ENCODE measurements at places on chromosomes 13 and 19. TPM values are rescaled to one million over a fixed set of nuclear protein-coding genes. Genes with fewer than 3 reads are reported as not detected.

- DNase-seq: no peak
Measured at GRCh38 chr19:43599635-43600295, 3.4 kb downstream of the ZNF576 start.

DNA sequence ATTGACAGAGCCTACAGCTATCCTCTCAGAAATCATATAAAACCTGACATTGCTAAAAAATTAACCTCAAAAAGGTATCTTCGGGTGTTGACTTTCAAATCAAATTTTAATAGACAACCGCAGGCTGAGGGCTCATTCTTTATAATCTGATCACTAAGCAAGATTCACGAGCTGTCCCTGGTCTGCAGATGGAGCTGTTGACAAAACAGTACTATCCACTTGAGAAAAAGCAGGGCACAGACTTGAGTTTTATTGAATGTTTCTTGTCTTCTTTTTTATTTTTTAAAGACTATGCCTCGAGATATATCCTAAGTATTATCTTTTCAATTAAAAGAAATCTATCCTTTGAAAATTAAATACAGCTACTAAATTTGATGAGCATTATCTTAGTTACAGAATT lies 540.5 kb downstream of the PCDH9 start:
- no peak for DNase-seq

DNA sequence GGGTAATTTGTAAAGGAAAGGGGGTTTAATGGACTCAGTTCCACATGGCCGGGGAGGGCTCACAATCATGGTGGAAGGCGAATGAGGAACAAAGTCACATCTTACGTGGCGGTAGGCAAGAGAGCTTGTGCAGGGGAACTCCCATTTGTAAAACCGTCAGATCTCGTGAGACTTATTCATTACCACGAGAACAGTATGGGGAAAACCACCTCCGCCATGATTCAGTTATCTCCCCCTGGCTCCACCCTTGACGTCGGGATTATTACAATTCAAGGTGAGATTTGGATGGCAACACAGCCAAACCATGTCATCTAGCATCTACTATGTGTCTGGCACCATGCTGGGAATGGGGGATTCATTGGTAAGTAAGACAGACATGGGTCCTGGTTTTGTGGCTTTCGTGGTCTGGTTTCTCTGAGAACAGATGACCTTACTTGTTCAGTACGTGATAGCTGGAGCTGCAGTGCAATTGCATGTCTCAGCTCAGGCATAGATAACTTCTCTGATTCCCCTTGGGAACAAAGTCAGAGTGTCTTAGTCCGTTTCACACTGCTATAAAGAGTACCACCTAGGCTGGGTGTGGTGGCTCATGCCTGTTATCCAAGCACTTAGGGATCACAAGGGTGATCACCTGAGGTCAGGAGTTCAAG lies 8.3 kb downstream of the ZNF554 start:
- no peak for DNase-seq

DNA sequence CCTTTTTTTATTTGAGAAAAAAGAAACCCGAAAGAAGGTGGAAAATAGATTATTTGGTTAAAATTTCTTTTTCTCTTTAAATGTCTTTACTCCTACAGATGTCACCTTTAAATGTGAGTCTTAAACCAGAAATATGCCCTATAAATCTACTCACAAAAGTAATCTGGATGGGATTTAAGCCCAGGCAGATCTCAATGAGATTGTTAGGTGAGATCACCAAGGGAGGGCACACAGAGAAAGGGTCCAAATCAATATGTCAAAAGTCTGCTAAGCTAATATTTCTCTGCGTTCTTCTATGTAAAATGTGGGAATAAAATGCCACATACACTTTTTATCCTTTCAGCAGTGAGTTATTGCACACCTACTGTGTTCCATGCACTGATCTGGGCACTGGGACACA lies 32.9 kb downstream of the WASF3 start:
- DNase-seq: no peak

GRCh38 chr13:46321494-46322225 lies 65.4 kb downstream of the RUBCNL start:
- DNase-seq: peak; percentile 61

DNA sequence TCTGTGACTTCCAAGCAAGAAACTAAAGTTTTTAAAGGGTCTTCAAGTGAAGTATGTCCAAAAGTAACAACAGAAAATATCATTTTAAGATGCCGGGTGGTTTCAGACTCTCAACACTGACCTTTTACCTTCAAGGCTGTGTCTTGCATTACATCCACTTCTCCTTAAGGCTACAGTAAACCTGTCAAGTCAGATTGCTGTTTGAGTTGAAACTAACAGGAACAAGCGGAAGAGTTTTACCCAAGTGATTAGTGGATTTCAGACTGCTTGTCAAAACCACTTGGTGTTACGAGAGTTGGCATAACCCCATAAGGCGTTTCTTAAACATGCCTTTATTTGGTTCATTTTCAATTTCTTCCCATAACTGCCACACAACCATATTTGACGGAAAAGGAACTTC lies 283.1 kb downstream of the DCT start:
- DNase-seq: no peak

DNA sequence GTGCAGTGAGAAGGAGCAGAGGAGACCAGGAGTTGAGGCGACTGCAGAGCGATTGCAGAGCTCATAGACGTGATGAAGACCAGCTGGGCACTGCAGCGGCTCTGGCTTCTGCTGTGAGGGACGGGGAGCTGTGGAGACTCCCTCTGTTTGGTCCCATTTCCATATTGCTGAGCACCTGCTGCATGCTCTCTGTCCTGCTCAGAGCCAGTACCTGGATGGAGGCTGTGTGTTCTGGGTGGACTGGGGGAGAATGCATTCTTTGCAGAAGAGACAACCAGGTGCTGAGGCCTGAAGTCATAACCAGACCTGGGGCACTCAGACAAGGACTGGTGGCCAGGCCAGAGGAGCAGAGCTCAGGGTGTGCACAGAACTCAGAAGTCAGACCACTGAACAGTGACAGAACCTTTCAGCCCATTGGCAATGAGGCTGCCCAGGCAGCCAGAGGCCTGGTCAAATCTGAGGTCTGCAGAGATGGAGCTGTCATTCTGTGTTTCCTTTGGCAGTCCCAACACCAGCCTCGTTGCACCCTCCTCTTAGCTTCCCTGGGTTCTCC lies 1.3 kb upstream of the A1BG start:
- no peak for DNase-seq

DNA sequence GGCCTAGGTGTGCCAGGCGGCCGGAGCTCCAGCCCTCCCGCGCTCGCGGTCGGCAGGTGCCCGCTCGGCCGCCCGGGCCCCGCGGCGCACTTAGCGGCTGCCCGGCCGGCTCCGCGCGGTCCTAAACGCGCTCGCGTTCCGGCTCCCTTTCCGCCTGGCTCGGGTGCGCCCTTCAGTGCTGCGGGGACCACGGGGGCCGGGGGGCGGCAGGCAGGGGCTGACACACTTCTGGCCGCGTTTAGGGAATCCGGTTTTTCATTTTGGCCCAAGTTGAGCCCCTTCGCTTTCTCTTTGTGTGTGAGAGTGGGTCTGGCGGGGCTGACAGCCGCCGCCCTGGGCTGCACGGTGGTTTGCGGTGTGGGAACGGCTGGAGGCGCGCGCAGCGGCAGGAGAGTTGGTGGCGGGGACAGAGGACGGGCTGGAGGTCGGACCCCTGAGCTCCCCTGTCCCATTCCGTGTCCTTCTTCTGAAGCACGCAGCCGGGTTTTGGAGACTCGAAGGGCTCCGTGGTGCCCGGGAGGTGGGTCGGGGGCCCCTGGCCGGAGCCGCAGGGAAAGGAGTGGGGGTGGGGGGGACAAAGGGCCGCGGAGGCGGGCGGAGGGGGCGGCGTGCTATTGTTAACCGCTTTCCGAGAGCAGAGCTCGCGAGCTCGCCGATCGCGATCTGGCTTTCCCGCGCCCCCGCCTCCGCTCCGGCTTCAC lies 3.1 kb downstream of the FGF9 start:
- DNase-seq: peak; percentile 39

GRCh38 chr19:38655148-38655824 lies 7.8 kb downstream of the ACTN4 start:
- no peak for DNase-seq

The ZNF578 gene
- total RNA-seq: 0.25 TPM

The REEP6 gene
- total RNA-seq: 159 TPM
